ENCODE measurements at places on chromosomes 7 and 10. TPM values are rescaled to one million over a fixed set of nuclear protein-coding genes. Genes with fewer than 3 reads are reported as not detected.

- H3K36me3 ChIP-seq, result no peaks in the 10 kb centered on the region
- no peak overlapping the region for H3K4me3 ChIP-seq
- no peak overlapping the region for H3K27ac ChIP-seq
- H3K4me1 ChIP-seq, result no peaks in the 10 kb centered on the region
- no peak for DNase-seq
Measured at GRCh38 chr7:122511268-122511667, 187.6 kb downstream of the RNF133 start.

- DNase-seq, result no peak
- no peaks in the 10 kb centered on the region for H3K4me1 ChIP-seq
- no peaks in the 10 kb centered on the region for H3K36me3 ChIP-seq
- H3K27me3 ChIP-seq, result no peaks in the 10 kb centered on the region
- no peak overlapping the region for H3K4me3 ChIP-seq
Measured at GRCh38 chr10:115063701-115064658, 29.2 kb upstream of the ATRNL1 start.

- H3K27ac ChIP-seq, result no peak overlapping the region
- DNase-seq, result no peak
- no peaks in the 10 kb centered on the region for H3K36me3 ChIP-seq
Measured at GRCh38 chr7:142024547-142024946, 28.9 kb downstream of the MGAM start.

- DNase-seq, result no peak
- H3K4me3 ChIP-seq, result no peak overlapping the region
- peaks cover 4% of the 10 kb centered on the region for H3K27me3 ChIP-seq
- H3K27ac ChIP-seq, result no peak overlapping the region
Measured at GRCh38 chr10:125419831-125420230, 259.5 kb upstream of the CTBP2 start.

- no peak overlapping the region for H3K27ac ChIP-seq
- H3K36me3 ChIP-seq, result no peaks in the 10 kb centered on the region
- H3K4me1 ChIP-seq, result no peaks in the 10 kb centered on the region
- no peak for DNase-seq
- H3K4me3 ChIP-seq, result no peak overlapping the region
- no peaks in the 10 kb centered on the region for H3K27me3 ChIP-seq
Measured at GRCh38 chr7:12028508-12028907, 182.6 kb upstream of the TMEM106B start.

DNA sequence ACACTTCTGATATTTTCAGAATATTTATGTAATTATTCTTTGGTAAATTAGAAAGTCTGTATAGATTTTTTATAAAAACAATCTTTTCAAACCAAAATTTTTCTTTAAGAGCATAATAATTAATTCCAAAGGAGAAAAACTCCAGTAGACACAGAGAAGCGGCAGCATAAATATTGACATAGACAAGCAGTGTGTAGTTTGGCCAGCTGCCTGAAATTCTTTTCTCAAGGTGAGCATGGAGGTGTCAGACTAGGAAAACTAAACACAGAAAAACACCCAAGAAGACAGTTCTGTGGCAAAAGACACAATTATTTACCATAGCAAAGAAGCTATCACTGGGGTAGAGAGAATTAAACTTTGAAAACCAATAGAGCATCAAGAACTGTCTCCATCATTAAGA is 82.4 kb downstream of the KLF6 start:
- H3K36me3 ChIP-seq, result no peaks in the 10 kb centered on the region
- no peaks in the 10 kb centered on the region for H3K27me3 ChIP-seq
- H3K27ac ChIP-seq, result no peak overlapping the region
- H3K4me1 ChIP-seq, result no peaks in the 10 kb centered on the region

DNA sequence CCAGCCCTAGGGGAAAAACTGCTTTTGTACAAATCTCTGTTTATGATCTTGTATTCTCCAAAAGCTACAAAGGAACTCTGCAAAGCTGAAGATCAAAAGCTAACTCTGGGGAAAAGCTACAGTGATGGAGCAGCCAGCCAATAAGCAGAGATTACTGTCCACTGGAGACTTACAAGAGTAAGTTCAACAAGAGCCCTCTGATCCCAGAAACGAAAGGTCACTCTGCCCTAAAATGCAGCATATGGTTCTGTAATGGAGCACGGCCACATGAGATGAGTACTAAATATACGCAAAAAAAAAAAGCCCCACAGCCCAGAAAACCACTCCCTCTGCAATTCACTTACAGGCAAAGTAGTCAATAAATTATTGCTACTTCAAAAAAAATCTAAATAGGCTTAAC is 60.1 kb downstream of the ERCC6 start:
- no peak overlapping the region for H3K27ac ChIP-seq
- no peaks in the 10 kb centered on the region for H3K4me1 ChIP-seq
- H3K36me3 ChIP-seq, result peaks cover 74% of the 10 kb centered on the region
- DNase-seq, result no peak

GRCh38 chr10:20662742-20663141 is 234.4 kb downstream of the NEBL start:
- no peaks in the 10 kb centered on the region for H3K27me3 ChIP-seq
- H3K27ac ChIP-seq, result no peak overlapping the region
- DNase-seq, result no peak

GRCh38 chr10:118832241-118832651 is 77.5 kb upstream of the CACUL1 start:
- peak overlapping the region; percentile 53 for H3K27ac ChIP-seq
- peaks cover 10% of the 10 kb centered on the region for H3K4me1 ChIP-seq
- no peaks in the 10 kb centered on the region for H3K27me3 ChIP-seq
- no peaks in the 10 kb centered on the region for H3K36me3 ChIP-seq
- peak; percentile 77 for DNase-seq

The LRRN3 gene
- total RNA-seq, result 6.1 TPM

DNA sequence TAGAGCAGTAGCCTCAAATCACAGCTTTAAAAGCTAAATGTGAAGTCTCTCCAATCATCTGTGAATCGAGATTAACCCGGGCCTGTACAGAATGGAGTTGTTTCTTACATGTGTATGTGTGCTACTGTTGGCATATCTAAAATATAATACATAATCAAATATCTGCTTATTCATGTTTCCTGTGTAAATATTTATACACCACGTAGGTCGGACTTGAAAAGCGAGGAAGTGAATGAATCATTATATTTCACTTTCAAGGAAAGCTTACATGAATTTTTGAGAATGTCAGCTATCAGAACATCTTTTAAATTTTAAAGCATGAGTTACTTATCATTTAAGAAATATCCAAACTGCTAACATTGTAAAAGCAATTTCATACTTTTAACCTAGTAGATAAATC is 233.3 kb downstream of the SLC25A13 start:
- H3K4me1 ChIP-seq, result no peaks in the 10 kb centered on the region
- no peak for DNase-seq
- H3K36me3 ChIP-seq, result no peaks in the 10 kb centered on the region
- H3K4me3 ChIP-seq, result no peak overlapping the region
- H3K27me3 ChIP-seq, result no peaks in the 10 kb centered on the region

DNA sequence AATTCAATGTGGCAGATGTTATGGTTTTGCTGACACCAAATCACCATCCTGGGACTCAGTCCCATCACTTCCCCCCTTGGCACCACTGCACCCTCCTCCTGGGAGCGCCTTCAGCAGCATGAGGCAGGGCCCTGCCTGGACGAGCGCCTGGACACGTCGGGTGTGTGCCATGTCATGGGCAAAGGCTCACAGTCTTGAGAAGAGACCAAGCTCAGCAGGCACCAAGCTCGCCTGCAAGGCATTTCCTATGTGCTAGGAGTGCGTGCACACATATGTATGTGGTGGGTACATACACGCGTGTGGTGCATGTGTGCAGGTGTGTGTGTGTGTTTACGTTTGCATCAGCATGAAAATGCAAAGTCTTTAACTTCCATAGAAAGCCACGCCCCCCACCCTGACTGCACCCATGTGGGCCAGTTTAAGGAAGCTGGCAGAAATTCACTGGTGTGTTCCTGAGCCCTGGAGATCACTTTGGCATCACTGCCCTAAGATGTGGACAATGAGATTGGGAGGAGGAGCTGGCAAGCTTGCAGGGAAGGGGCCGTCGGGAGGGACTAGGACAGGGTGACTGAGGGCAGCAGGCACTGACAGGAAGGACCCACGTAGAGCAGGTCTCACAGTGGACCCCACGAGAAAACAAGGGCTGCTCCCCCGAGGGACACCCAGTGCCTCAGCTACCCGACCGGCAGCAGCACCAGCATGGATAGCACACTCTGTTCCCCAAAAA is 169.9 kb upstream of the PPP2R2D start:
- H3K4me1 ChIP-seq, result peaks cover 9% of the 10 kb centered on the region
- H3K4me3 ChIP-seq, result no peak overlapping the region
- H3K27ac ChIP-seq, result no peak overlapping the region

The ZNF92 gene
- total RNA-seq, result 7.9 TPM

DNA sequence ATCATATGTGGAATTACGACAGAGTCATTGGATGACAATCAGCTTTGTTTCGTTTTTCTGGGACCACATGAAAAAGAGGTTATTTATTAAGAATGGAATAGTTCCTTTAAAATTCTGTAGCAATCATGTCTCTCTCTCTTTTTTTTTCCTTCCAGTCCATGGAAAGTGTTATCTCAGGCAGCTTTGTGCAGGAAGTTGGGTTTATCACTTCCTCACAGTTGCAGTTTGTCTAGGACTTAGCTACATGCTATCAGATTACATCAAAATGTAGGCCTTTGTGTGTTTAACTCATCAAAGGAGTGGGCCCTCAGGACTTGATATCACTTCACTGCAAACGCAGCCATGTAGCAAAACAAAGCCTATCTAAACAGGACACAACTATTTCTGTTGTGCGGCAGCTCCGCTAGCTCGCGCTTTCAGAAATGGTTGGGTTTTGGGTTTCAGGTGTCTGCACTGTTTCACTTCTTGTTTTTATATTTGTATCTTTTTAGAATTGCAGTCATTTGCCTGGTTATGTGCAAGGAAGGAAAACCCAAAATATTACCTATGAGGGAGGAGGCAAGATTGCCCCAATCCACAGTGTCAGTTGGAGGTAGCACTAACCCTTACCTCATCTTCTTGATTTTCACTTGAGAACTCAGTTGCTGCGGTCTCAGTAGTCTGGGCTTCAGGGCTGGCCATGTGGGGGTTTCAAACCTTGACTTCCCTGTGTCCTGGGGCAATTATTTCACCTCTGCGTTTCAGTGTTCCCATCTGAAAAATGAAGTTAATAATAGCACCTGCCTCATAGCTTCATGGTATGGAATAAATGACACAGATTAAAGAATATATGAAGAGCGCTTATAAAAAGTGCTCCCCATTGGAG is 66.7 kb downstream of the HHEX start:
- no peak overlapping the region for H3K4me3 ChIP-seq

The ASB4 gene
- total RNA-seq, result 0.50 TPM

The TMEM213 gene
- 1.9 TPM for total RNA-seq

The CNNM1 gene
- 0.35 TPM for total RNA-seq

Data from lower lobe of right lung (tissue), 2 donors.